ENCODE measurements at places on chromosomes 1 and 21.

DNA sequence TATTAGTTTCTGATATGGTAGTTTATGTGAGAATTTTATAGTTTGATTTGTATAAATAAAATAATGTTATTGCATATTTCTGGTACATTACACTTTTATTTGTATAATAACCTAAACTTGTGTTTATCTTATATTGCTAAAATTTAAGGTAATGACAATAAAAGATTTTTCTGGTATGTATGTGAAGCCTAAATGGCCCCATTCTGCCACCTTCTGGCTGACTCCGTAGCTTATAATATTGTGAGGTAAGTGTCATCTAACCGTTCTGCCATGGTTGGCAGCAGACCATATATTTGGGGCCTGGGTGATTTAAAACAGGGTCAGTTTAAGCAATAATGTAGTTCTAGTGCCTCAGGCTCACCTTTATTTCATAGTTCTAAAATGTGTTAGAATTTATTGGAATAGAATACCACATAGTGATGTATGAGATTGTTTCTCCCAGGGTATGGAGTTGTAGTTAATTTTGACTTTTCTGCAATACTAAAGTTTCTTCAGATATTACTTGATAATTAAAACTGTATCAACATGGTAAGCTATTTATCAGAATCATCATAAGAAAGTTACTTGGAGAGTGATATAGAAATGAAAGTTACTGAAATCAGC, 21.2 kb upstream of the PRKACB start:
- DNase-seq: peak; percentile 49

DNA sequence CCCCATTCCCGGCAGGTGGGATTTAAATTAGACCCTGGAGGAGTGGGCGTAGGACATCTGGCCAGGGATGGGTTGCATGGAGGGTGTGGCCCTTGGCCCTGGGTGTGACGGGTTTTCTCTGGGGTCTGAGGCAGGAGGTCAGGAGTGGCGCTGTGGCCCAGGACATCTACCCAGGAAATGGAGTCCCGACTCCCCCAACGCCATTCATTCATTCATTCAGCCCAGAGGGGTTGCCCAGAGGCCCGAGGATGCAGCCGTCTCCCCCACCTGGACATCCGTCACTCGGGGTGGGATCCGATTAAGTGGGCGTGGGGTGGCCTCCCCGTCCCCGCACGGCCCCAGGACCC, 663 bp downstream of the ATP13A2 start:
- DNase-seq: no peak

- DNase-seq: no peak
Observed at GRCh38 chr1:38291906-38292521, 245.4 kb upstream of the POU3F1 start.

DNA sequence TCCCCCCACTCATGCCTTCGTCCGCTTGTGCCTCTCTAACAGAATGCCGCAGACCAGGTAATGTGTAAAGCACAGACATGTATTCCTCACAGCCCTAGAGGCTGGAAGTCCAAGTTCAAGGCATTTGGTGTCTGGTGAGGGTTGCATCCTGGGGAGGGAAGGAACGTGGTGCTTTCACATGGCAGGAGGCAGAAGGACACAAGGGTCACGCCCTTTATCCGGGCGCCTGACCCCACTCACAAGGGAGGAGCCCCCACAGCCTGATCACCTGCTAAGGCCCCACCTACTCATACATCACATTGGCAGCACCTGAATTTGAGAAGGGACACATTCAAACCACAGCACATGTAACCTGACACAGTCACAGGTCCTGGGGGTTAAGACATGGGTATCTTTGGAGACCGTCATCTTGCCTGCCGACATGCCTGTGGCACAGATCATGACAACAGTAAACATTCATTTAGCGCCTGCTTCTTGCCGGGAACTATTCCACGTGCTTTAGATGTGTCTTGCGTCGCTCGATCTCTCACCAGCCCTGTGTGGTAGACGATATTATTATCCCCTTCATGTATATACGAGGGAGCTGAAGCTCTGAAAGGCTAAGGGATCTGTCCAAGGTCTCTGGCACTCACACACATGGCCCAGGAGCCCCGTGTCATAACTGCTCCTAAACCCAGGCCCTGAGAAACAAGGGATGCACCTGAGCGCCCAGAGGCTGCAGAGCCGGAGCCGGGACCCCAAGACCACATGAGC, 235.6 kb downstream of the NPHP4 start:
- DNase-seq: no peak

DNA sequence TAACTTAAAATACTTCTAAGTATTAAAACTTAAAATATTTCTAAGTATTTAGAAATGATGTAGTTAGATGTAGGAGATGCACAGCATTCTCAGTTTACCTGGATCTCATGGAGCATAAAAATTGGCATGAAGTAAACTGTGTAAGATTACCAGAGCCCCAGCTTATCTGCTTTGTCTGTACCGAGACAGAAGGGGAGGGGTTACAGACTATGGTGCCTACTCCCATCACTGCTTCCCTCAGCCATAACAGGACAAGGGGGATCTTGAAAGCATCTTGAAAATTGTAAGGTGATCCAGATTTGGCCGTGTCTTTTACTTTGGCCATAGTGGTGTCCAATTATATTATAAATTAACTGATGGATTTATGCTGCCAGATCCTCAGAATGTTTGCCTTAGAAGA, 18.8 kb downstream of the NRDC start:
- no peak for DNase-seq

GRCh38 chr1:202154766-202155477, 5.5 kb downstream of the PTPN7 start:
- peak; percentile 56 for DNase-seq

DNA sequence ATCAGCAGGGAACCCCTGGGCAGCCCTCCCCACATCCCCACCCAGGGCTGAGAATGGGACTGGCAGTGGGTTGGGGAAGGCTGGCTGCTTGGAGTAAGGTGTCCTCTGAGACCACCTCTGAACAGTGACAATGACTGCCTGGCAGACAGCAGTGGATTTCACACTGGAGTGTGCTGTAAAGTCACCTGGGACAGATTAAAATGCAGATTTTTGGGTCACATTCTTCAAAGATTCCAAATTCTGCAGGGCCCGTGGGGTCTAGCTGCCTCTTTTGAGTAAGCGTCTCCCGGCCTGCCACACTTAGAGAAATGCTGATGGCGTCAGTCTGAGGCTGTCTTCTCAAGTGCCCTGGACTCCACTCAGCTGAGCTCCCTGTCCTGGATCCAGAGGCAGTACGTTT, 164.5 kb downstream of the GRIK3 start:
- no peak for DNase-seq

DNA sequence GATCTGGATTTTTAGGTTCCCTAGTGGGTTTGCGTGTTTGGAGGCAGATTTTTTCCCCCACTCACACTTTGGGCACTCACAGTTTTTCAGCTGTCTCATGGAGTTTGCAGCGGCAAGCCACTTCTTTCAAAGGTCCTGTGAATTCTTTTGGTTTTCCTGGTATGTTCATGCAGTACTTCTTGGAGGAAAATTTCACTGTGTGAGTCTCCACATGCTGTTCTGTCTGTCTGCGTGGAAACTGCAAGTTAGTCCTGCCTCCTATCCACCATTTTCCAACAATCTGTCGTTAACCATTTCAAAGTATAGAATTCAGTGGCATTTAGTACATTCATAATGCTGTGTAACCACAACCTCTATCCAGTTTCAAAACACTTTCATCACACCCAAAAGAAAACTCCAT, 793 bp upstream of the FMO1 start:
- no peak for DNase-seq

- no peak for DNase-seq
Observed at GRCh38 chr1:161235957-161236775, 1.8 kb downstream of the NR1I3 start.

GRCh38 chr1:210448297-210448892, 119.7 kb downstream of the HHAT start:
- peak; percentile 32 for DNase-seq

- no peak for DNase-seq
Observed at GRCh38 chr1:167440776-167441175, 77.6 kb downstream of the CD247 start.

DNA sequence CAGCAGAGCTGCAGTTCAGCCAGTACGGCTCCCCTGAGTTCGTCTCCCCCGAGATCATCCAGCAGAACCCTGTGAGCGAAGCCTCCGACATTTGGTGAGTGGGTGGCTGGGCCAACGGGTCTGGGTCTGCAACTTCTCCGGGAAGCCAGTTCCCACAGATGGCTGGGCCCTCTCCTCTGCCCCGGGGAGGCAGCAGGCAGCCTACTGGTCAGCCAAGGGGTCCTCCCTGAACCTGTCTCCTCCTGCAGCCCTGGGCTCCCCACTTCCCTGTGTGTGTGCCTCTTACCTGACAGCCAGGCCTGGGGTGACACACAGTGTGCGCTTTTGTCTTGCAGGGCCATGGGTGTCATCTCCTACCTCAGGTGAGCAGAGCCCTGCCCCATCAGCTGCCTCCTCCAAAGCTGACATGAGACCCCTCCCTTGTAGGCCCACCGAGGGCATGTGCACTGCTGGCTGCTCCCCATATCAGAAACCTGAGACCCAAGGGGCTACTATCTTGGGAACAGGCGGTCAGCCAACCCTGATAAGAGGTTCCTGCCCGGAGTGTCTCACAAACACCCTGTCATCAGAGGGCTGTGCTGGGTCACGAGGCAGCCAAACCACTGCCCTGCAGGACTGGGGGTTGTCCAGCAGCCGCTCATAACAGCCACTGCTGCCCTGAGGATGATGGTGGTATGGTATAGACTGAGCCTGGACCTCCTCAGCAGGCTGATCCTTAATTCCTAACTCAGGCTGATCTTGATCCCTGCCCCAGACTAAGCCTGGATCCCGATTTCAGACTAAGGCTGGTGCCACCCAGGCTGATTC, 37.6 kb downstream of the TRIM11 start:
- no peak for DNase-seq
